Thoracic aorta (tissue), 2 donors: ENCODE measurements at places on chromosomes 4 and X.

- no peaks in the 10 kb centered on the region for H3K36me3 ChIP-seq
- no peak overlapping the region for H3K27ac ChIP-seq
- H3K4me3 ChIP-seq, result no peak overlapping the region
- no peaks in the 10 kb centered on the region for H3K27me3 ChIP-seq
- no peaks in the 10 kb centered on the region for H3K4me1 ChIP-seq
- no peak for DNase-seq
Measured at GRCh38 chr4:156321203-156321602, 367.5 kb upstream of the CTSO start.

- H3K36me3 ChIP-seq, result no peaks in the 10 kb centered on the region
- no peak for DNase-seq
- no peaks in the 10 kb centered on the region for H3K27me3 ChIP-seq
- no peak overlapping the region for H3K4me3 ChIP-seq
- no peak overlapping the region for H3K27ac ChIP-seq
- H3K4me1 ChIP-seq, result no peaks in the 10 kb centered on the region
Measured at GRCh38 chr4:16439768-16440167, 213.5 kb upstream of the TAPT1 start.

DNA sequence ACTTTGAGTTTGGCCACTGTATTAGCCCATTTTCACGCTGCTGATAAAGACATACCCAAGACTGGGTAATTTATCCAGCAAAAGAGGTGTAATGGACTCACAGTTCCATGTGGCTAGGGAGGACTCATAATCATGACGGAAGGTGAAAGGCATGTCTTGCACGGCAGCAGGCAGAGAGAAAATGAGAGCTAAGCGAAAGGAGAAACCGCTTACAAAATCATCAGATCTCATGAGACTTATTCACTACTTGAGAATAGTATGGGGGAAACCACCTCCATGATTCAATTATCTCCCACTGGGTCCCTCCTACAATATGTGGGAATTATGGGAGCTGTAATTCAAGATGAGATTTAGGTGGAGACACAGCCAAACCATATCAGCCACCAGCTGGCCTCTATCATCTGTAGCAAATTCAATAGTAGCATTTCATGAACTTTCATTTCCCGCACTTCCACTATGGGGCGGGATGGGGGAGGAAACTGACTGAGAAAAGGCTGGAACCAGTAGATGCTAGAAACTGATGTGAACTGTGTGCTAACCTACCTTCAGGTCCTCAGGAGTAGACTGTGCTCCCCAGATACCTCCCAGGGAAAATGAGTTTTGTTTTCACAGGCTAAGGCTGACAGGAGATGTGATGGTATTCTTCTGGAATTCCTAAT, 35.3 kb upstream of the LGI2 start:
- no peak overlapping the region for H3K4me3 ChIP-seq
- no peaks in the 10 kb centered on the region for H3K27me3 ChIP-seq
- H3K4me1 ChIP-seq, result peaks cover 8% of the 10 kb centered on the region
- DNase-seq, result no peak
- no peak overlapping the region for H3K27ac ChIP-seq

GRCh38 chr4:4880492-4880891, 21.0 kb downstream of the MSX1 start:
- no peaks in the 10 kb centered on the region for H3K36me3 ChIP-seq
- no peaks in the 10 kb centered on the region for H3K4me1 ChIP-seq
- no peak for DNase-seq
- no peaks in the 10 kb centered on the region for H3K27me3 ChIP-seq

DNA sequence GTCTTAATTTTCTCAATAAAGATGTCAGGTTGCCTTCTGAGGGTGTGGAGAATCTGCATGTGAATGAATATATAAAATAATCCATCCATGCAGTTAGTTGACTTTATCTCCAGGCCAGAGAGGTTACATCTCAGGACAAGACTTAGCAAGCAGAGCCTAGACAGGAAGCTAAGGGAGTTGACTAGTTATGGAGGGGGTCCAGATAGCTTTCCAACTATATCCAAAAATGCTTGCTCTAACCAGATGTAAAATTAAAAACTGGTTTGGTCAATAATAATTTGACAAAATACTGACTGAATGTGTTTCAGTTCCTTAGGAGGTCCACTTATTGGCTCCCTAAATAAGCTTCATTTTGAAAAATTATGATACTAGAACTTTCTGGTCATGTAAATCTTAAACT, 101.4 kb downstream of the PAPSS1 start:
- H3K27ac ChIP-seq, result peak overlapping the region; percentile 58
- H3K27me3 ChIP-seq, result no peaks in the 10 kb centered on the region
- H3K4me3 ChIP-seq, result no peak overlapping the region
- H3K36me3 ChIP-seq, result no peaks in the 10 kb centered on the region
- no peak for DNase-seq

- H3K27me3 ChIP-seq, result no peaks in the 10 kb centered on the region
- no peak for DNase-seq
- H3K27ac ChIP-seq, result no peak overlapping the region
- peaks cover 10% of the 10 kb centered on the region for H3K4me1 ChIP-seq
Measured at GRCh38 chr4:184417802-184418511, 56.4 kb downstream of the IRF2 start.

- peak overlapping the region; percentile 26 for H3K27ac ChIP-seq
- H3K4me3 ChIP-seq, result no peak overlapping the region
- no peak for DNase-seq
- H3K4me1 ChIP-seq, result no peaks in the 10 kb centered on the region
- peaks cover 13% of the 10 kb centered on the region for H3K36me3 ChIP-seq
- H3K27me3 ChIP-seq, result no peaks in the 10 kb centered on the region
Measured at GRCh38 chrX:136221851-136222513, 29.2 kb downstream of the MAP7D3 start.

GRCh38 chrX:46444011-46444410, 101.2 kb downstream of the ZNF674 start:
- no peaks in the 10 kb centered on the region for H3K4me1 ChIP-seq
- no peak overlapping the region for H3K27ac ChIP-seq
- H3K4me3 ChIP-seq, result no peak overlapping the region
- DNase-seq, result no peak
- no peaks in the 10 kb centered on the region for H3K36me3 ChIP-seq
- H3K27me3 ChIP-seq, result no peaks in the 10 kb centered on the region
